Foreskin keratinocyte (primary cell): ENCODE measurements at places on chromosomes 11 and 22. TPM values are rescaled to one million over a fixed set of nuclear protein-coding genes. Genes with fewer than 3 reads are reported as not detected.

DNA sequence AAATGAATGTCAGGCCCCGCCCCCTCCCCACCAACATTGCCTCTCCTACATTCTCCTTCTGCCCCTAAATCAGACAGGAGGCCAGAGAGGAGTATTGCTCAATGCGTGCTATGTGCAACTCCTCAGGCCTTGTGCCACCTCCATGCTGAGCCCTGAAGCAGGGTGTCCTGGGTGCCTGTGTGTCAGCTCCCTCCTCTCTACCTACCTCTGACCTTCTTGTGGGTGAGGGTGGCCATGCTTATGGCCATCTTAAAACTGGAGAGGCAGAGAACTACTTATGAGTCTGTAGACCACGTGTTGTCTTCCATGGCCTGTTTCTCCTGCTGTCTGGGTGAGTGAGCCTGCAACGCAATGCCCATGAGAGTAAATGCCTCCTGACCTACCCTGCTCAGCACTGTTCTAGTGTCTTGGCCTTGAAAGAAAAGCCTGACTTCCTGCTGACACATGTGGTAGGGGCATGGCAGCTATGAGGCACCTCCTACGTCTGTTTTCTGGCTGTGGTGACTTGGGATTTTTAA, 10.5 kb downstream of the MCAM start:
- DNase-seq: no peak

DNA sequence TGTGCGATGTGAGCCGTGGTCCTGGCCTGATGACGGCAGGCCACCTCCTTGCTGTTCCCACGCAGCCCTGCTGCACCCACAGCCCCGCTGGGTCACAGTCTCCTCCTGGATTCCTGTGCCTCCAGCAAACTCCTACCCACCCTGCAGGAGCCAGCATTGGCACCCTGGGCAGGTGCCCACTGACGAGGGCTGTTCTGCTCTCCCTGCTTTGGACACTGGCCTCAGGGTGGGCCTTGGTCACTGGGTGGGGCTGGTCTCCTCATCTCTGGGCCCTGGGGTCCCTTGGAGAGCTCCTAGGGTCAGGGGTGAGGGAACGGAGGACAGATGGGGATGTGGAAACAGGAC, 12.7 kb downstream of the TSPAN4 start:
- no peak for DNase-seq

- DNase-seq: no peak
Measured at GRCh38 chr11:74011360-74012073, 2.6 kb upstream of the UCP3 start.

GRCh38 chr11:68735125-68735524, 16.2 kb downstream of the TESMIN start:
- no peak for DNase-seq

- no peak for DNase-seq
Measured at GRCh38 chr11:64915376-64915887, 1.6 kb downstream of the ATG2A start.

PKP3 gene
- total RNA-seq: 148 and 170 TPM in 2 replicates
